Glutamatergic neuron (in vitro differentiated cells): ENCODE measurements at places on chromosomes 3 and 15.

- DNase-seq: no peak
These were observed 130.7 kb downstream of the LPP start for GRCh38 chr3:188284455-188285212.

DNA sequence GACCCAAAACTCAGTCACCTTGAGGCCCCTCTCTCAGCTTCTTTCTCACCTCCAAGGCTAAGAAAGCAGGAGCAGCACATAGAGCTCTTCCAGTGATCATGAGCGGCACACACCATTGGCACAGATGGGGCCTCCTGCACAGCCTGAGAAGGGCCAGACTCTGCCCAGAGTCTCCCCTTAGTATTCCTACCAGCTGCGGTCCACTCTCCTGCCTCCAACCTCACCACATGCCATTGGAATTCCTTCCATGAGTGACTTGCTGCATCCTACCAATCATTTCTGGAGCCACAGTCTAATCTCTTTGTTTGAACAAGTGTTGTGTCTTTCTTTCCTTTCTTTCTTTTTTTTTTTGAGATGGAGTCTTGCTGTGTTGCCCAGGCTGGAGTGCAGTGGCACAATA is 39.3 kb downstream of the CDCP1 start:
- no peak for DNase-seq

GRCh38 chr3:46454209-46454595 is 10.5 kb downstream of the LTF start:
- no peak for DNase-seq

GRCh38 chr3:81749265-81749664 is 12.2 kb downstream of the GBE1 start:
- DNase-seq: no peak

DNA sequence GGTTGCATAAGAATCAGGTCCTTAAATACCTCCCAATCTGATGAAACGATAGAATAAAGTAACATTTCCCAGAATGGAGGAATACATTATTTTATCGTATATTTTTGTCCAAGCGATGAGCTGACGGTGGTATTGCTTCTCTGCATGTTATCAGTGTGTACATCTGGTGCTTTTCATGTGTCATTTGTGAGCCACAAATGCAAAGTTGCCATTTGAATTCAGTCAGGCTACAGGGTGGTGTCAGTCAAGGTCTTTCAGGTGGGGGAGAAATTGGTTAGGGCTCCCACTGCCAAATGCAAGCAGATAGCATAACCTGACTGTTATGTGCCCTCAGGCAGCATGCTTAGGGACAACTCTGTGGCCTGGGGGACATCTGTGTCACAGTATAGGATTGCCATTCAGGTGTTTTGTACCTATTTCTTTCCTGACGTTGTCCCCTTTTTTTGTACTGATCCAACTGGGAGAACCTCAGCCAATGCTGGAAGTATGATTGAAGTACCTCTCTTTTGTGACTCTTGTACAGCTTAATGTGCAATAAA is 26.5 kb upstream of the TIMP4 start:
- DNase-seq: no peak

GRCh38 chr3:125960456-125961288 is 8.3 kb upstream of the ROPN1B start:
- no peak for DNase-seq

DNA sequence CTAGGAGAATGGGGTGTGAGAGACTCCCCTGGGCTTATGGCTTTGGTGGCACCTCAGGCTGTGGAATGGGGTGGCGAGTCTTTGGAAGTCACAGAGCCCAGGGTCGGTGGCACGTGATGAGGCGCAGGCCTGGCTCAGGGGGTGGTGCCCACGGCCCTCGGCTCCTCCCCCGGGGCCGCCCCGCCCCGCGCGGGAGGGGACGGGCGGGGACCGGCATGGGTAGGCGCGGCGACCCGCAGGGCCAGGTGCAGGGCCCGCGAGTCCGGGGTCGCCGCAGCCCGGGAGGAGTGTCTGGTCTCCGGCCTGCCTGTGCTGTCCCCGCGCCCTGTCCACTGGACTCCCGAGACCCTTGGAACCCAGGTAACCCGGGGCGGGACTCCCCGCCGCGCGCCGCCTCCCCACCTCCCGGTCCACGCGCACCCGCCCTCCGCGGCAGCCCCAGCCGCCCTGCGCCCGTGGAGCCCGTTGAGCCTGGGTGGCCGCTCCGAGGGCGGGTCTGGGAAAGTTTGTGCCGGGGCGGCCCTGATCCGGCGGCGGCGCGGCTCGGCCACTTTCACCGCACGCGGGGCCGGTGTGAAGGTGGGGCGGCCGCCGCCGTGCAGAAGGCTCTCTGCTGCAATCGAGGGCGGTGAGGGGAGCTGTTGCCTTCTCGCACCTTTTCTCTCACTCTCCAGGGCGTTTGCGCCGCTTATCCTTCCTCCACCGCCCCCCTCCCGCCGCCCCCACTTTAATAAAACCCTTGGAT is at the start of gene PAQR5:
Gene PAQR5 (plus strand): TSS at position 216 of the 745 bp plus-strand sequence. CDS start 61,169 bp downstream, outside the sequence.
- peak; percentile 34 for DNase-seq

GRCh38 chr3:112297714-112298113 is 3.7 kb upstream of the SLC9C1 start:
- DNase-seq: no peak

GRCh38 chr15:43514241-43515057 is 3.0 kb upstream of the MAP1A start:
- peak; percentile 70 for DNase-seq

GRCh38 chr15:91946581-91947292 is 93.2 kb downstream of the SLCO3A1 start:
- peak; percentile 40 for DNase-seq

DNA sequence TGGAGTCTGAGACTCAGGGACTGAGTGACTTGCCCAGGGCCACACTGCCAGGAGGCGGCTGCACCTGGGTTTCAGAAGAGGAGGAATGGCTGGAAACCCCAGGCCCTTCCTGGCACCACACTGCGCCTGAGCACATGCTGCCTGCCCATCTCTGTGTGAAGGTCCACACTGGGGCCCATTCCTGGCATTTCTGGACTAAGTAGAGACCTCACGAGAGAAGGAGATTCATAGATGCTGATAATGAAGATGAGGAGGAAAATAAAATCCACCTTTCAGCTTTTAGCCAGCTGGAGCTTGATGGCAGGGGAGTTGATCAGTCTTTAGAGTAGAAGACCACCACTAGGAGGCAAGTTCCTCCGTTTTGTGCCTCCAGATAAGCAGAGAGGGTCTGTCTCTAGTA is 40.2 kb upstream of the TF start:
- no peak for DNase-seq

DNA sequence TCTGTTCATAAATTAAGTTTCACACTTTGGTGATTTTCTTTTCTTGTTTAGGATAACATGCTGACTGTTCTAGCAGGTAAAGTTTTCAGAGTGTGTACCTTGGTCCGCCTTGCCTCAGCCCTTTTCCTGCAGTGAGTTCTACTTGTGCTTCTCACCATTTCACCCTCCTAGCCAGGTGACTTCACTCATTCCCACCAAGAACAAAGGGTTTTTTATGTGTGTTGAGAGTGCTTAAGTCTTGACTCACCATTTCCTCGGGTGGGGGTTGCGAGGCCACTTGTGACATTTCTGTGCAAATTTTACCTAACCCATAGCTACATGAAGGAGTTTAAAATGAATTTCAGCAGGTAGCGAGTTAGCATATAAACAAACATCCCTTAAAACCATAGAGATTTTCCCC is 81.4 kb downstream of the C3orf38 start:
- DNase-seq: no peak

GRCh38 chr3:86708893-86709292 is 282.1 kb downstream of the VGLL3 start:
- DNase-seq: no peak

DNA sequence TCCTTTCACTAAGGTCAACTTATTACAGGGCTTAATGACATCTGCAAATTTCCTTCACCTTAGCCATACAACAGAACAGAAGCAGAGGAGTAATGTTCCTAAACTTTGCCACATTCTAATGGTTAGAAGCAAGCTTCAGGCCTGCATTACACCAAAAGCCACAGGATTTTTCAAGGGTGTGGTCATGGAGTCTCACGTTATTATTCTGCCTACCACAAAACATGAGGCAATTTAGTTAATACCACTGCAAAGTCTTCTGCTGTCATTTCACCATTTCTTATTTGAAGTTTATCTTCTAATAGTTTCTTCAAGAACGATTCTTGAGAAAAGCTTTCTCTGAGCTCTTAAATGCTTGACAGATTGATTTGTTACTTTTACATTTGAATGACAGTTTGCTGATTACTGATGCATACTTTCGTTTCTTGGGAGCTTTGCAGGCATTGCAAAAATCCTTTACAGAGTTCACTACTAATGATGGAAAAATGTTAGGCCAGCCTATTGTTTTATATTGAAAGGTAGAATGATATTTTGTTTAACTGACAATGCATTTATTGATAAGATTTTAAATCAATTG is 1257.1 kb downstream of the NSUN3 start:
- DNase-seq: no peak

DNA sequence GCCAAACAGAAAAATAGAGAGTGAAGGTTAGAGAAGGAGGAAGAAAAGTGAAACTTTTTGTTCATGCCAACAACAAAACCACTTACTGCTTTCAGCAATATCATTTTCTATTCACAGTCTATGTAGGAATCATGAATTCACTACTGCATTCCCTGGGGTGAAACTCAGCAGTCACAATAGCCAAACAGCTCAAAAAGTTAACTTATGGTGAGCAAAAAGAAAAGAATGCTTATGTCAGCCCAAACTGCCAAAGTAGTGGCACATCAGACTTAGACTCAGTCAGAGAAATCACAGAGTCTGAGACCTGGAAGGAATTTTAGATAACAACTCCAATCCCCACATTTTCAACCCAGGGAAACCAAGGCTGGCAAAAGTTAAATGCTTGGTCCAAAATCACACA is 238.7 kb upstream of the TMCO5A start:
- no peak for DNase-seq

- no peak for DNase-seq
These were observed 77.5 kb upstream of the FBN1 start for GRCh38 chr15:48722764-48723661.

DNA sequence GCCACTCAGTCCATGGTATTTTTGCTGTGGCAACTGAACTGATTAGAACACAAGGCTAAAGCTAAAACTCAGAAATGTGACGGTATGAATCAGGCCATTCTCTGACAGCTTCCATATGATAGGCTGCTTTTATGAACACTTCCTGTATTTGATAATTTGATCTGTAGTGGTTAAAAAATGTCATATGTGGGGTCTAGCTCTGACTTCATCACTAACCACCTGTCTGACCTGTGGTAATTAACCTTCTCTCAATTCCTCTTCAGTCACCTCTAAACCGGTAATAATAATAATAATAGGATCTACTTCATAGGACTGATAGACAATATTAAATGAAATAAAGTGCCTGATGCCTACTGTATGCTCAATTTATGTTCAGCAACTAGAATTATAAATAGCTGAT is 223.2 kb downstream of the MBNL1 start:
- no peak for DNase-seq

DNA sequence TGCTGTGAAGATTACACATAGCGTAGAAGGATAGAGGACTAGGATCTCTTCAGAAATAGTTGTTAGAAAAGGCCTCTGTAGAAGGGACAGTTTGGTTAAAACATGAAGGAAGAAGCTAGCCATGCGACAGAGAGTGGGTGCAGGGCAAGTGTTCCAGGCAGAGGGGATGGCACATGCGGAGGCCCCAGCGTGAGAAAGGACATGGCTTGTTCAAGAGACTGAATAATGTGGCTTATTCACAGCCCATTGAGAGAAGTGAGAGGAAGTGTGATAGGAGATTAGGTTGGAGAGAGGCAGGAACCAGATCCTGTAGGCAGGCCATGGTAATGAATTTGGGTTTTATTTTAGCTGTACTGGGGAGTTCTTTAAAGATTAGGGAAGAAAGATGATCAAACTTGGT is 56.4 kb downstream of the NEO1 start:
- no peak for DNase-seq

GRCh38 chr3:111662907-111663306 is 67.8 kb upstream of the ZBED2 start:
- DNase-seq: no peak

- DNase-seq: no peak
These were observed 56.3 kb downstream of the ABI3BP start for GRCh38 chr3:100936931-100937330.

GRCh38 chr3:42195879-42196330 is 70.1 kb downstream of the CCK start:
- DNase-seq: no peak

DNA sequence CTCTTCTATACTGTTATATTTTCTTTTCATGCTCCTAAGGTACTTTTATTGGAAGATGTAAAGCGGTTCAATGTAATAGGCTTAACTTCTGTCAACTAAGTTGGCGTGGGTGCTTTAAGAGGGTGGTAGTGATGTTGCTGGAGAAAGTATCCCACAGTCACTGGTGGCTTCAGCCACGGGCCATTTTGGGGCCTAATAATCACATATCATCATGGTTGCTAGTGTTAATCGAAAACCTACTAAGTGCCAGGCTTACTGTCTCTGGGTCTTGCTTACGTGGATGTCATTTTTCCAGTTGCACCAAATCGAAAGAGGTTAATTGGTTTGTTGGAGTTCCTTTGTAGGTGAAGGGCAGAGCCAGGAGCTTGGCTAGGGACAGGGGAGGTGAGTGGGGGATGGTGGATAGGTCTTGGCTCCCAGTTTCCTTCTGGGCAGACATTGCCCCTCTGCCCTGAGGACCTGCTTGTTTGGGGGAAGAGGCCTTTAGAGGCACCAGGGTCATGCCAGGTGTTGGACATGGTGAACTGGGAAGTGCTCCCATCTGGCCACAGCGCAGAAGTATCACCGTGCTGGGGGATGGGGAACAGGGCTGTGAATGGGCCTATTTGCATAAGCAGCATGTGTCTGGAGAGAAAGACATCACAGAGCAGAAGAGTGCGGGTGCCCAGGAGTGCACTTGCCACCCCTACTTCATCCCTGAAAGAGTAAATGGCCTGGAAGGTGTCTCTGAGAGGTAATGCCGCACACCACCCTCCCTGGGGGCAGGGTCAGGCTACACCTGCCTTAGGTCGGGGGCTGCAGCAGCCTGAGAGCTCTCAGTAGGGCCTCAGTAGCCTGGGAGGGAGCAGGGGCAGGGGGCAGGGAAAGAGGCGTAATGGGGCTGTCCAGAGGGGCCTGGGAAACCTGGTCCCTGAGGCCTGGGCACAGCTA is 62.4 kb upstream of the POLG start:
- no peak for DNase-seq

GRCh38 chr3:41223691-41224090 is 24.4 kb downstream of the CTNNB1 start:
- DNase-seq: no peak
